ENCODE measurements at places on chromosomes 13 and 19. TPM values are rescaled to one million over a fixed set of nuclear protein-coding genes. Genes with fewer than 3 reads are reported as not detected.

DNA sequence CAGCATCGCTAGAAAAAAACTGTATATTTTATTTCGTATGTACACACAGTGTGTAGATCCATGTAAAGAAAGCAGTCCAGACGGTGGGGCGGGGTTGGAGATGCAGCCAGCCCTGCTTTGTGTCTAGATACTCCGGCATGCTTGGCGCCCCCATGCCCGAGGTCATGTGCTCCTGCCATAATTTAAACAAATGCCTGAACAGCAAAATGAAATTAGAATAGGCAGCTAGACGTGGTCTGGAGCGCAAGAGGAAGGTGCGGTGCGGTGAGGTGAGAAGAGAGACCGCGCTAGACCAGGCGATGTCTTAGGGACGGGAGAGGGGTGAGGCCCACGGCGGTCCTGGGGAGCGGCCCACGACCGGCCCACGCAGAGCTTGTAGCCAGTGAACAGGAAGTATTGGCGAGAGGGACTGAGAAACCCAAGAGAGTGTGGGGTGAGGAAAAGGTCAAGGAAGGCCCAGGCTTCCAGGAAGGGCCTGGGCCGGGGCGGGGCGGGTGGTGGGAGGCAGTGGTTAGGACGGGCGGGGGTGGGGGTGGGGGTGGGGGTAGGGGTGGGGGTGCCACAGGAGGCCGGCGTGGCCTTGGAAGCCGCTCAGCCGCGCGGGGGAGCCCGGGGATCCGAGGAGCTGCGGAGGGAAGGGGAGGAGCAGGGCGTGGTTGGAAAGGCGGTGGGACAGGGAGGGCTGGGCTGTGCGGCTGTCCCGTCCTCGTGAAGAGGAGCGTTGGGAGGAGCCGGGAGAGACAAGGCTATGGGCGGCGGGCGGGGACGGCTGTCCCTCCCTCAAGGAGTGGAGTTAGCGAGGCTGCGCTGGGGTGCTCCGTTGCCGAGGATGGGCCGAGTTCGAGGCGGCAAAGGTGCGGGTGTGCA is 254.7 kb upstream of the SGCG start:
- peak; percentile 81 for DNase-seq

- no peak for DNase-seq
Observed at GRCh38 chr13:24625331-24625731, 54.9 kb upstream of the ATP12A start.

DNA sequence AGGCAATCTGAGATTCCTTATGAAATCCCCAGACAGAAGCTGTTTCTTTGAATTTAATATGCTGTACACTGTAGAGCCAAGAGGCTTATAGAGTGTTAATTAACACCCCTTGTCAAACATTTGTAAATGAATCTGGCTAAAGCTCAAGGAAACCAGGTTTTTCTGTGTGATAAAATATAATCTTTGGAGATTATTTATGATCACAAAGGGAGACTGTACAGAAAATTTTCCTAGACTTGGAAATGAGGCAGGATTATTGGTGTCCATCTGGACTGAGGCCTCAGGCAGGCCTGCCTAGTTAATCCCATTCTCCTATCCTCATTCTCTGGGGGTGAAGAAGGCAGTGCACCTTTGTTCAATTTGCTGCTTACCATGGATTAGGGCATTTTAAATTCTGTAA is 17.8 kb downstream of the KL start:
- no peak for DNase-seq

- DNase-seq = no peak
Observed at GRCh38 chr13:111485491-111486250, 165.2 kb downstream of the TEX29 start.

DNA sequence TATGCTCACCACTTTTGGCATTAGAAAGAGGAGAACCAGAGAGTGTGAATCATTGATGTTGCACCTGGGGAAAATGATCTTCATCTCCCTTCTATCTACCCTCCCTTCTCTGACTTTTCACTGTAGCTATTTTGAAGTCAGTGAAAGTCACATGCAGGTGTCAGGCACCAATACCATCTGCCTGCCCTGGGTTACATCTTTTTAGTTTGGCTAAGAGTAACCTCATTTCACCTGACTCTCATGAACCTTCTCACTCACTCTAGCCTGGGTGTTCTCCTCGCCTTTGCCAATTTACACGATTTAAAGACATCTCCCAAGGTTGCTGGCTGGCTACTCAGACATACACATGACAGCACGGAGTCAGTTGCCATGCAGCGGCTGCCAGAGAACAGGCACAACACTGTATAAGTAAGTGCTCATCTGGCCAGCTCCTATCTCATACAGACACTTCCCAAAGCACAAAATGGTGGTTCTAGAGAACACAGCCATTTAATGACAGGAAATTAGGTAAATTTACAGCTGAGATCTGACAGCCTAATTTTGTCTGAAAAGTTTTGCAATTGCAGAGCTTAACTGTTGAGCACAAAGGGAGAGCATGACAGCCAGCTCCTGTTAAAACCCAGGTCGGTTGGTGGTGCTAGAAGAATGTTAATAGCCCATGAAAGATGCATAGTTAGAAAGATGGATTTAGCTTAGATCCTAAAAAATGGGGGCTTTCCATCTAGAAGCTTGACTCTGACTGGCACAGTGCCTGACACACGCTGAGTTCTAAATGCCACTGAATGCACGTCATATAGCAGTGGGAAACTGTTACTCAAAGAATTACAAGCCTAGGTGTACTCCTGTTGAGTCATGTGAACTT is 32.5 kb downstream of the LCP1 start:
- DNase-seq = no peak

DNA sequence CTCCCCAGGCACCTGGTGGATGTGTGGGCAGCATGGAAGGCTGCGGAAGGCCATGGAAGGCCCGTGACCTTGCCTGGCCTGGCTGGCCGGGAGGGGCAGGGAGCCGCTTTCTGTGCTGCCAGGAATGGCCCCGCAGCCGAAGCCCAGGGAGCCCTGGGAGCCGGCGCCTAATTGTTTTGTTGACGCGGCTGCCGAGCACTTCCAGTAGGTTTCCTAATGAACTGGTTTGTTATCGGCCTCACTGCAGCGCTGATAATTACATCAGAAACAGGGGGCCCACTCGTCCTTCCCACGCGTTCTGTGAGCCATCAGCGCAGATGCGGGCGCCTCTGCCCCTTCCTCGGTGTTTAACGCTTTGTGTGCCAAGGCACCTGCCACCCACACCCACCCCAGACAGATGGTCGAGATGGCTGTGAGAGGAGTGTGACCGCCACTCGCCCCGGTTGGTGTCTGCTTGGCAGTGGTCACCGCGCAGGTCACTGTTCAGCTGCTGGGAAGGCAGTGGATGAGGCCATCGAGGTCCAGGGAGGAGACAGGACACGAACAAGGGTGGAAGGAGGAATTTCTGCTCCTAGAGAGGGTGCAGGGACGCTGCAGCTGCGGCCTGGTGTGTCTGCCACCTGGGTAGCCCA is 124.5 kb downstream of the KDM4B start:
- no peak for DNase-seq

- no peak for DNase-seq
Observed at GRCh38 chr13:93848247-93848646, 621.6 kb downstream of the GPC6 start.

DNA sequence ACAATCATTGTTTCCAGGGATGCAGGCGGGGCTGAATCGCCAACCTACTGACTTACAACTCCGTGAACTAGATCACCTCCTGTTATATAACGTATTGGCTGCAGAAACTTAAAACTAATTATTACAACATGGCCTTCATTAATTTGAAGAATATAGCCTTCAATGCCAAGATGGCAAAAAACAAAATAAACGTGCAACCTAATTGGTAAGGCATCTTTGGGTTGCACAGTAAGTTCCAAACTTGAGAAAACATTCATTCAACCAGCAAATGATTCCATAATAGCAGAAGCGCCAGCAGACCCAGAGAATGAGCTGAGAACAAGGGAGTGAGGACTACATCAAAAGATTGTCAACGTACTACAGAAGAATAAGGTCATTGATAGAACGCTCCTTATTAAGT is 39.8 kb downstream of the DACH1 start:
- DNase-seq = no peak

DNA sequence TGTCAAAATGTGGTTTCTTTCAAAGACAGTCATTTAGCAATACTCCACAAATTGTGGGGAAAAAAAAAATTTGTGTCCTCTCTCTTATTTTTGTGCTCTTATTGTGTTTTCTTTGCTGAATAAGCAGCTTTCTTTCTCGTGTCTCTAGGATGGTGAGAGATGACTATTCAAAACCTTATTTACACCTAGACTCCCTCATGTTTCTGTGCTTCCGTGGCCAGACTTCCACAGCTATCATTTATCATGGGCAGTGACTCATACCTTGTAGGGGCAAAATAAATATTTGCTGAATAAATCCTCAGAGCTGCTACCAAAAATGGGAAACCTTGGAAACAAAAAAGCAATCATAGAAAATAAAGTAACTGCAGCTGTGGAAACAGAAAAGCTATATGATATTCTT is 204.9 kb upstream of the MIR17HG start:
- DNase-seq = no peak

DNA sequence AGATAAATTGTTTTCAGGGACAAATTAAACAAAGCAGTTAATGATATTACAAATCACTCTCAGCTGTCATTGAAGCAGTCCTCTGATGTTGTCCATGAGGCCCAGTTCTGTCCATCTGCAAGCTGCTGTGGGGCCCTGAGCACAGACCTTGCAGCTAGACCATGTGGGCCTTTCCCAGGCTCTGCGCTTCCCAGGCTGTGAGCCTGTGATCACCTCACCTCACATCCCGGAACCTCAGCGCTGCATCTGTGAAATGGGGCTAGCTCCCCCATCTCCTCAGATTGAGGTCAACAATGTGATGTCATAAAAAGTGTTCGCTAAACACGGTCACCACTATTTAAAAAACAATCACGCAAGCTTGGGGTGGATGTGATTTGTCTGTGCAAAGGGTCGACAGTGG is 51.9 kb upstream of the UQCRFS1 start:
- DNase-seq = no peak

DNA sequence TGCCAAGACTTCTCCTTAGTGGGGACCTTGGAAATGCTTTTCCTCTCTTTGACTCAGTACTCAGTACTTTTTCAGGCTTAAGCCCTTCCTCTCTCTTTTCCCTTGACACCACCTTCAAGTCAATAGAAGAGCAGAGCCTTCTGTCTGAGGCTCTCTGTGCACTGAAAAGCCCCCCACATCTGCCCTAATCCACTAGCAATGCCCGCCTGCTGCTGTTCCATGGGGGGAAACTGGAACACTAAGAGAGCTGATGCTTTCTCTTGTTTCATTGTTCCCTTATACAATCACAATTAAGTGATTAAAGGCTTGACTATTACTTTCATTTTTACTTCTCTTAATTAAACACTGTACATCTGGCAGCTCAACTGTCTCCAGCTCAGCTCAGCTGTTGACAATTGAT is 254.5 kb downstream of the SLITRK6 start:
- DNase-seq = no peak

The CEACAM21 gene
- 2.0 TPM for polyA plus RNA-seq

The AMH gene
- 8.1 TPM for polyA plus RNA-seq

The NLRP9 gene
- polyA plus RNA-seq = not detected

The LRP3 gene
- 22.4 TPM for polyA plus RNA-seq

Measured in hindlimb muscle (tissue), 1 donor.